Mesenchymal stem cell (in vitro differentiated cells and primary cell): ENCODE measurements at places on chromosomes 16 and 17.

DNA sequence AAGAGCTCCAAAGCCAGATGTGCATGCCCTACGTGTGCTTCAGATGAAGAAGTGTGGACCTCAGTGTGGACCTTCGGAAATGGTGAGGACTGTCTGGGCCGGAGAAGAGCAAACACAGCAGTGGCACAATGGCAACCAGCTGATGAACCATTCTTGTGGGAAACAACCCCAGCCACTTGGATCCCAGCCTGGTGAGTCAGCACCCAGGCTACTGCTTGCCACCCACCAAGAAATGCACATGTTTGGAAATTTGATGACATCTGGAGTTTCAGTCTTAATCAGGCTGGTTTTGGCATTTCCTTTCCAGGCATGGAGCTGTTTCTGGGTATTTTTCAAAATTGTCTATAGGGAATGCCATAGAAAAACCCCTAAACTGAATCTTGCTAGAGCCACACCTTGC lies 42.7 kb downstream of the DYNLRB2 start:
- H3K27me3 ChIP-seq = no peaks in the 10 kb centered on the region
- no peaks in the 10 kb centered on the region for H3K4me1 ChIP-seq

DNA sequence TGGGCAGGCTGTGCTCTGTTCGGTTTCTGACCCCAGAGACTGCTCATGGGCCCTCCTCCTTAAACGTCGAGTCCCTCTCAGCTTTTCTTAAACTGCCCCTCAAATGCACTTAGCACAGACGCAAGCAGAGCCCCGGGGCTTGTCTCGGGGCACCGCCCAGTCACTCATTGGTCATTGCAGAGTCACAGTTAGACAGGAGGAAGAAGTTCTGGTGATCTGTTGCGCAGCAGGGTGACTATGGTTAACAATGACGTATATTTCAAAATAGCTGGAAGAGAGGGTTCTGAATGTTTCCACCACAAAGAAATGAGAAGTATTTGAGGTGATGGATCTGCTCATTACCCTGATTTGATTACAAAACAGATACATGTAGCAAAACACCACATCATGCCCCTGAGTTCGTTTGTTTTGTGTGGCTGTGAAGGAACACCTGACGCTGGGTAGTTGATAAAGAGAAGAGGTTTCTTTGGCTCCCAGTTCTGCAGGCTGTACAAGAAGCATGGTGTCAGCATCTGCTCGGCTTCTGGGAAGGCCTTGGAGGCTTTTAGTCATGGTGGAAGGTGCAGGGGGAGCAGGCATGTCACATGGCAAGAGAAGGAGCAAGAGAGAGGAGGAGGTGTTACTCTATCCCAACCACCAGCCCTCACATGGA lies 387.4 kb downstream of the CPPED1 start:
- H3K4me3 ChIP-seq = no peak overlapping the region
- no peaks in the 10 kb centered on the region for H3K4me1 ChIP-seq
- H3K27me3 ChIP-seq = no peaks in the 10 kb centered on the region

DNA sequence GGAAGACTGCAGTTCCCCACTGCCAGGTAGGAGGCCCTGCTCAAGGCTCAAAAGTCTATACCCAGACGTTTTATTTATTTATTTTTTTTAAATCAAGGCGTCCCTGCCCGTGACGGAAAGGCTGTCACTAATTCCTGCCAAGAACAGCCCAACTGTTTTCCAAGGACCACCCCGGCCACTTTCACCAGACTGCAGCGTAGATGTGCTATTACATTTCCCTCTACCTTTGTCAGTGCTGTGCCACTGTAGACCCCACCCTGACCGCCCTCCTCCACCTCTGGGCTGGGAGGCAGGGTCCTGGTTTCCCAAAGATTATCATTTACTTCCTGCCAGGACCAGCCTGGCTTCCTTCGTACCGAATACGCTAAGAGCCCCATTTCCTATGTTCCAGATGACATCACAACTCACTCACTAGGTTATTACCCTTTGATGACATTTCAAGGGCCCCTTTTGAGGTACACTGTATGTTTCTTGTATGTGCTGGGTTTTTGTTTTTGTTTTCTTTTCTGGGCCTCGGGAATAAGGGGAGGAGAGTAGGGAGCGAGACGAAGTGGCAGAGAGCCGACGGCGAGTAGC lies 6.3 kb upstream of the RNF227 start:
- no peak for DNase-seq
- no peaks in the 10 kb centered on the region for H3K27me3 ChIP-seq
- no peaks in the 10 kb centered on the region for H3K36me3 ChIP-seq
- peaks cover 6% of the 10 kb centered on the region for H3K4me1 ChIP-seq
- no peak overlapping the region for H3K4me3 ChIP-seq

GRCh38 chr17:67995570-67996263 lies 552 bp downstream of the C17orf58 start:
- no peaks in the 10 kb centered on the region for H3K27me3 ChIP-seq
- no peaks in the 10 kb centered on the region for H3K36me3 ChIP-seq
- DNase-seq = peak; percentile 46

DNA sequence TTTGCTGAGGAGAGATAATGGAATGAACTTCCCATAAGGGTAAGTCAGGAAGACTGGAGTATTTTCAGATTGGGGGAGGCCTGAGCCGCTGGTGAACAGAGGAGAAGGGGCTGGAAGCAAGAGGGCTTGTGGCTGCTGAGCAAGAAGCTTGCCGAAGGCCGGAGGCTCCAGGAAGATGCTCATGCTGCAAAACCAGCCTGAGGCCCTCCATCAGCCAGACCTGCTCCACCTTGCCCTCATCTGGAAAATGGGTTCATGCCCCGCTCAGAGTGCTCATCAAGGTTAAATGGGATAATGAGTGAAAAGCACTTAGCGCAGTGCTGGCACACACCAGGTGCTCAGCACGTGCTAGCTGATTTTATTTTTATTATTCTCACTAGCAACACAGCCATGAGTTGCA lies 5.5 kb upstream of the ASGR1 start:
- H3K4me3 ChIP-seq = no peak overlapping the region
- H3K4me1 ChIP-seq = peaks cover 13% of the 10 kb centered on the region
- H3K36me3 ChIP-seq = peaks cover 17% of the 10 kb centered on the region
- no peaks in the 10 kb centered on the region for H3K27me3 ChIP-seq
- no peak for DNase-seq
- H3K27ac ChIP-seq = no peak overlapping the region

GRCh38 chr17:67492824-67493517 lies 115.9 kb downstream of the PITPNC1 start:
- no peak overlapping the region for H3K4me3 ChIP-seq
- H3K27me3 ChIP-seq = no peaks in the 10 kb centered on the region
- peaks cover 11% of the 10 kb centered on the region for H3K4me1 ChIP-seq
- no peaks in the 10 kb centered on the region for H3K36me3 ChIP-seq
- no peak overlapping the region for H3K27ac ChIP-seq

GRCh38 chr17:10768750-10769251 lies 35.1 kb downstream of the TMEM238L start:
- H3K27me3 ChIP-seq = no peaks in the 10 kb centered on the region
- H3K36me3 ChIP-seq = no peaks in the 10 kb centered on the region
- H3K27ac ChIP-seq = no peak overlapping the region
- no peak overlapping the region for H3K4me3 ChIP-seq

DNA sequence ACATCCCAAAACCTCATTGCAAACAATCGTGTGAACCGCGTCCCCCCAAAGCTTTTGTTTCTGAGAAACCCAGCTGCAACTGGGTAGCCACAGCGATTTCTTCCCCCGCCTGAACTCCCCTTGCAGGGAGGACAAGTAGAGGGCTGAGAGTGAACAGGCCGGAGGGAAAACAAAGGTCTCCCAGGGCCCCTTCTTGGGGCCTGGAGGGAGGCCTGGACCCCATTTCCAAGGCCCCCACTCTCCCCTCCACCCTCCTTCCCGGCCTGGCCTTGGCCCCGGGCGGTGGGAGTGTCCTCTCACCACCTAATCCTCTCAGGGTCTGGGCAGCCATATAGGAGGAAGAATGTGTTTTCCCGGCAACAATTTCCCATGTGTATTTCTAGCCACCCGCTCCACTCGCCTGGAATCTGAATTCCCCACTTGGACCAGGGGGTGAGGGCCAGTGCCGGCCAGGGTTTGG lies 2.6 kb downstream of the GLIS2 start:
- H3K27me3 ChIP-seq = no peaks in the 10 kb centered on the region
- H3K27ac ChIP-seq = peak overlapping the region; percentile 1
- no peak for DNase-seq
- peaks cover 82% of the 10 kb centered on the region for H3K4me1 ChIP-seq

- H3K4me1 ChIP-seq = peaks cover 4% of the 10 kb centered on the region
- H3K27ac ChIP-seq = peak overlapping the region; percentile 6
- H3K4me3 ChIP-seq = no peak overlapping the region
- H3K27me3 ChIP-seq = no peaks in the 10 kb centered on the region
These were observed 50.9 kb downstream of the HELZ start for GRCh38 chr17:67194134-67194533.

- no peak overlapping the region for H3K4me3 ChIP-seq
- H3K4me1 ChIP-seq = peaks cover 27% of the 10 kb centered on the region
- H3K27ac ChIP-seq = peak overlapping the region; percentile 79
- no peaks in the 10 kb centered on the region for H3K36me3 ChIP-seq
- no peaks in the 10 kb centered on the region for H3K27me3 ChIP-seq
These were observed 182.6 kb downstream of the LGALS9B start for GRCh38 chr17:20284570-20285295.

DNA sequence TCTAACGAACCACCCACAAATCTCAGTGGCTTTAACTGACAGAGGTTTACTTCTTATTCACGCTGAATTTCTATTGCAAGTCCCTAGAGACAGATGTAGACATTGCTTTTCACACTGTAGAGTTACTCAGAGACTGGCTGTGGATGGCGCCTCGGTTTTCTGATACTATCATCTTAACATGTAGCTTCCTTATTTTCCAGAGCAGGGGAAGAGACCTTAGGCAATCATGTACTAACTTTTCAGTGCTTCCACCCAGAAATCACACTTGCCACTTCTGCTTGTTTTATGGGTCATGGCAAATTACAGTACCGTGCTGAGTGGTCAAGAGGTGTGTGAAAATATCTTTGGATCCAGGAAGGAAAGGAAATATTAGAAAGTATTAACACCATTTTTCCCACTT lies 65.4 kb downstream of the MAF start:
- no peak for DNase-seq
- no peaks in the 10 kb centered on the region for H3K36me3 ChIP-seq
- H3K4me1 ChIP-seq = no peaks in the 10 kb centered on the region
- no peaks in the 10 kb centered on the region for H3K27me3 ChIP-seq
- H3K27ac ChIP-seq = no peak overlapping the region

DNA sequence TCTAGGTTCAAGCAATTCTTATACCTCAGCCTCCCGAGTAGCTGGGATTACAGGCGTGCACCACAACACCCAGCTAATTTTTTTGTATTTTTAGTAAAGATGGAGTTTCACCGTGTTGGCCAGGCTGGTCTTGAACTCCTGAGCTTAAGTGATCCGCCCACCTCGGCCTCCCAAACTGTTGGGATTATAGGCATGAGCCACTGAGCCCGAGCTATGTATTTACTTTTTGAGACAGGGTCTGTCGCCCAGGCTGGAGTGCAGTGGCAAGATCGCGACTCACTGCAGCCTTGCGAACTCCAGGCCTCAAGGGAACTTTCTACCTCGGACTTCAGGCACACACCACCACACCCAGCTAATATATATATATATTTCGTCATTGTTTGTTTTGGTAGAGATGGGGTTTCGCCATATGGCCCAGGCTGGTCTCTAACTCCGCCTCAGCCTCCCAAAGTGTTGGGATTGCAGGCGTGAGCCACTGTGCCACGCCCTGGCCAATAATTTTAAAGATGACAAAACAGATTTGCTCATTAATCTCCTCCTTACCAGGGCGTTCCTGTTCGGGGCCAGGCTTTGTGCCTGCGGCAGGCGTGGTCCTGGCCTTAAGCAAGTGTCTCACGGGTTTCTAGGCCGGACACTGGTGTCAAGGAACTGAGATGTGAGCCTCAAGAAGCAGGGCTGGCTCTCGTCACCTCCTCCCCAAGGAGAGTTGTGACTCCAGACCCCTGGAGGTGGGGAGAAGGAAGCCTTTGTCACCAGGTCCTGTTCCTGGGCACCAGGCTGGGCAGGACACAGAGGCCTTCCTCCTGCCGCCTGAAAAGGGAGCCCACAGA lies 4.3 kb upstream of the NPW start:
- H3K4me3 ChIP-seq = no peak overlapping the region
- peaks cover 17% of the 10 kb centered on the region for H3K4me1 ChIP-seq
- no peak overlapping the region for H3K27ac ChIP-seq
- H3K36me3 ChIP-seq = no peaks in the 10 kb centered on the region

GRCh38 chr17:18963126-18964017 lies 11.4 kb downstream of the SLC5A10 start:
- peaks cover 3% of the 10 kb centered on the region for H3K27me3 ChIP-seq
- H3K4me3 ChIP-seq = no peak overlapping the region
- H3K4me1 ChIP-seq = peaks cover 52% of the 10 kb centered on the region
- H3K27ac ChIP-seq = no peak overlapping the region
- peaks cover 4% of the 10 kb centered on the region for H3K36me3 ChIP-seq

GRCh38 chr17:33112763-33113162 lies 121.1 kb downstream of the SPACA3 start:
- no peak overlapping the region for H3K27ac ChIP-seq
- DNase-seq = no peak
- H3K4me1 ChIP-seq = no peaks in the 10 kb centered on the region
- peaks cover 18% of the 10 kb centered on the region for H3K27me3 ChIP-seq
- H3K36me3 ChIP-seq = no peaks in the 10 kb centered on the region

- no peaks in the 10 kb centered on the region for H3K36me3 ChIP-seq
- H3K4me1 ChIP-seq = peaks cover 9% of the 10 kb centered on the region
- no peaks in the 10 kb centered on the region for H3K27me3 ChIP-seq
- H3K4me3 ChIP-seq = peak overlapping the region; percentile 34
These were observed 140.4 kb downstream of the RGS9 start for GRCh38 chr17:65277576-65277975.
